Amygdala (tissue), 56 donors: ENCODE measurements at places on chromosomes 6 and 20.
A peak's percentile ranks its signal among the peaks of the same experiment; 100 is the strongest.

GRCh38 chr6:3453413-3454272 lies 3.2 kb downstream of the SLC22A23 start:
- no peak for DNase-seq

- DNase-seq: no peak
Measured at GRCh38 chr6:148608199-148608951, 138.5 kb upstream of the UST start.

GRCh38 chr20:63751471-63752271 lies 12.1 kb downstream of the SLC2A4RG start:
- DNase-seq: no peak

- DNase-seq: no peak
Measured at GRCh38 chr20:60669211-60669610, 582.9 kb upstream of the CDH4 start.

GRCh38 chr20:53872561-53873229 lies 197.7 kb downstream of the BCAS1 start:
- DNase-seq: no peak

DNA sequence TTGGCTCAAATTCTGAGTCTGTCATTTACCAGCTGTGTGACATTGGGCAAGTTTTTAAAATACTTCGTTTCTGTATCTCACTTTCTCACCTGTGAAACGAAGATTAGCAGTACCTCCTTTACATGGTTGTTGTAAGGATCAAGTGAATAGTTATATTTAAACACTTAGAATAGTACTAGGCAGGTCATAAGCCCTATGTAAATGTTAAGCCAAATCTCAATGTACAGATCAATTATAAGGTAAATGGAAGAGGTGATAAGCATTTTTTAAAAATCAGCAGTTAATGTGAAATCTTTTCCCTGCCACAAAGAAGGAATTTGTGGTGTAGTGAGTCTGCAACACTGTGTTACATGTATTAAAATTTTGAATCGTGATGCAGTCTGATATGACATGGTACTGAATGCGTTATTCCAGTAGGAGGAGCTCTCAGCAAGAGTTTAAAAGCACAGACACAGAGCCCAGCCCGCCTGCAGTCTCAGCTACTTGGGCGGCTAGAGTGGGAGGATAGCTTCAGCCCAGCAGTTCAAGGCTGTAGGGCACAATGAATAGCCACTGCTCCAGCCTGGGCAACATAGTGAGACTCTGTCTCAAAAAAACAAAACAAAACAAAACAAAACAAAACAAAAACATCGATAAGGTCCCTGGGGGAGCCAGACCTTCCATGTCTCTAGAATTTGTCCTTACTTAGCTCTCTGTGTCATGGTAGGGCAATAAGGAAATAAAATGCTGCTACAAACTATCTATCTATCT lies 46.0 kb downstream of the GTF2H5 start:
- peak; percentile 4 for DNase-seq

- DNase-seq: no peak
Measured at GRCh38 chr6:150698391-150698790, 98.7 kb downstream of the PLEKHG1 start.

GRCh38 chr6:156885562-156885961 lies 108.4 kb downstream of the ARID1B start:
- no peak for DNase-seq

GRCh38 chr20:13396022-13396421 lies 174.9 kb downstream of the ISM1 start:
- DNase-seq: no peak

- no peak for DNase-seq
Measured at GRCh38 chr20:51326201-51326819, 216.2 kb downstream of the NFATC2 start.

DNA sequence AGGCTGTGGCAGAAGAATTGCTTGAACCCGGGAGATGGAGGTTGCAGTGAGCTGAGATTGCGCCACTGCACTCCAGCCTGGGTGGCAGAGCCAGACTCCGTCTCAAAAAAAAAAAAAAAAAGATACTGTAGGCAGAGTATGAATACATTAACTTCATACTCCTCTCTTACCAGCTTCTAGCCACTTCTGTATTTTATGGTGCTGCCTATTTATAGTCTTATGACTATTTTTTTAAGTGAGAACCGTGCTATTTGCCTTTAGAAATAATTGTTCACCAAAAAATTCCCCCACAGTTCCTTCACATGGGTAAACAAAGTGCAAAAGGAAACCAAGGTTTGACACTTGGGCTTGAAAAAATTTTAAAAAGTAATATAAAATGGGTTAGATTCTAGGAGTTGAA lies 1.5 kb upstream of the SNRNP48 start:
- DNase-seq: no peak

GRCh38 chr6:44264154-44265006 lies 971 bp downstream of the NFKBIE start:
- no peak for DNase-seq

- DNase-seq: no peak
Measured at GRCh38 chr20:3745686-3746173, 13.2 kb downstream of the HSPA12B start.

GRCh38 chr20:37989601-37990295 lies 43.5 kb downstream of the TTI1 start:
- no peak for DNase-seq
